B cell (primary cell): ENCODE measurements at places on chromosomes 7 and 10.

DNA sequence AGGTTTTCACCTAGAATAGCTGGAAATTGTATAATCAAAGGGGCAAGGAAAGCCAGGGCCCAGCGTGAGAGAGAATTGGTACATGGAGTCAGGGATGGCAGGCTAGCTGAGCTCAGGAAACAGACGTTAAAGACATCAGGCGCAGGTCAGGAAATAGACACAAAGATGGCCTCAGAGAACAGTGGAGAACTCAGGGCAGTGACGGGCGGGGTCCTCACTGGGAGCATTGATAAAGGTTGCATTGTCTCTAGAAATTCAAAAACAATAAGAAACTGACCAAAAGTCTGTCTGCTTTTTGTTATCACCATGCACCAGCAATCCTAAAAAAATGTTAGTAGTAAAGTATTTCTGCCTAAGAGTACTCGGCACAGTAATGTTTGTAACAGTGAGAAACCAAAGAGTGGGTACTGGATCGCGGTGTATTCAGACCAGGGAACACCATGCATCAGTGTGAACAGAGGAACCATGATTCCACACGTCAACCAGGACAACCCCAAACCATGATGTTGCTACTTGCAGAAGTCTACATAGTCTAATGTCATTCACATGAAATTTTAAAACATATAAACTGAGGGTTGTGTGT, 81.9 kb upstream of the AUTS2 start:
- DNase-seq, result no peak

- DNase-seq, result no peak
Measured at GRCh38 chr10:100364735-100365391, 17.8 kb downstream of the SCD start.

DNA sequence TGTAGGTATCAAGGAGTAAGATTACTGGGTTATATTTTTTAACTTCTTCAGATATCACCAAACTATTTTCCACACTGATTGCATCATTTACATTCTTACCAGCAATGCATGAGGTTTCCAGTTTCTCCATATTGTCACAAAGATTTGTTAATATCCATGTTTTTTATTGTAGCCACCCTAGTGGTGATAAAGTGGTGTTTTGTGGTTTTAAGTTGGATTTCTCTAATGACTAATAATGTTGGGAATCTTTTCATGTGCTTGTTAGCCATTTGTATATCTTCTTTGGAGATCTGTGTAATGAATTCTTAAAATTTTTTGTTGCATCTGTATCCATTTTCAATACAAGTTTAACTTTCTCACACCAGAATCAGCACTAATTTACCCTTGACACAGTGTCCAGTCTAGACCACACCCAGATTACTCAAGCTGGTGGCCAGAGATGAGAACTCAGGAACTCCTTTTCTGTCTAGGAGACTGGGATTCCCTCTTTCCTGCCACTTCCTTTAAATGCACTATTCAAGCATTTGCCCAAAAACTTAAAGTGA, 67.0 kb upstream of the PLXDC2 start:
- DNase-seq, result no peak

- no peak for DNase-seq
Measured at GRCh38 chr10:85513436-85513835, 853.2 kb downstream of the GRID1 start.

DNA sequence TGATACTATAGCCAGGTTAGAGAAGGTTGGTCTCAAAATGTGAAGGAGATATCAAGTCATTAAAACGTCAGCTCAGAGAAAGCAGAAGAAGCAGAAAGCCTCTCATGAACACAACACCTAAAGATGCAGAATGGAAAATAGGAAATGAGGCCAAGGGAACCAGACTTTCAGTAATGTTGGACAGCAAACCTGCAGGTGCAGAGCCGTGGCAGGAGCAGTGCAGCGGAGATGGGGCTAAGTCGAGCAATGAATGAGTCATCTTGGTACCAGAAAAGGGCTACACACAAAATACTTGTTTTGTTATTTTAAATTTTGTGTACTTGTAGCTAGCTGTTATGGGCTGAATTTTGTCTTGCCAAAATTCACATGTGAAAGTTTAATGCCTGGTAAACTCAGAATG, 479.6 kb upstream of the POM121L12 start:
- no peak for DNase-seq

- no peak for DNase-seq
Measured at GRCh38 chr10:5694573-5694972, 9.9 kb downstream of the TASOR2 start.

- no peak for DNase-seq
Measured at GRCh38 chr7:71769326-71769725, 637.4 kb downstream of the GALNT17 start.

- DNase-seq, result no peak
Measured at GRCh38 chr10:78332657-78333056, 299.0 kb downstream of the RPS24 start.

GRCh38 chr7:108805808-108806397, 236.2 kb downstream of the DNAJB9 start:
- DNase-seq, result no peak

- DNase-seq, result no peak
Measured at GRCh38 chr10:130354573-130354954, 218.4 kb downstream of the GLRX3 start.

GRCh38 chr7:1941464-1942242, 271.6 kb downstream of the ELFN1 start:
- no peak for DNase-seq

DNA sequence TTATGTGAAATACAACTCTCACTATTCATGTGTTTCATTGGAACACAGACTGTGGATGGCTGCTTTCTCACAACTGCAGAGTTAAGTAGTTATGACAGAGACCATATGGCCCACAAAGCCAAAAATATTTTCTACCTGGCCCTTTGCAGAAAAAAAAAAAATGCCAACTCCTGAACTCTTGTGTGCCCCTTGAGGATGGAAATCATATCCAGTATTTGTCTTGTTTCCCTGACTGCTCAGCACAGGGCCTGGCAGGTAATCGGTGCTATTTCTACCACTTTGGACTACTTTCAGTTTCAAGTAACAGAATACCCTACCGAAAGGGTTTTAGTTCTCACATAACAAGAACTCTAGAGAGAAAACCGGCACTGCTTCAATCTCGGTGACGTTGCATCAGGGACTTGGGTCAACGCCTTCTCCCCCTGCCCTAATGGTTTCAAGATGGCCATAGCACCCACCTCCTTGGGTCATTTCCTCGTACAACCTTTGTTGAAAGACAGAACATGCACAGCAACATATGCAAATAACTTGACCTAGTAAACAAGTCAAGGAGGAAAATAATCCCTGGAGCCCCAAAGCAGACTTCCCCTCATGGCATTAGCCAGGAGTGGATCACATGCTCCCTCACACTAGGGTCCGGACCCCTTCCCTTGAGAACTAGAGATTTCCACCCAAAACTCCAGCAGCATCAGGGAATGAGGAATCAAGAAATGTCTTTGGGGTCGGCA, 11.8 kb upstream of the GPNMB start:
- peak; percentile 28 for DNase-seq

- DNase-seq, result no peak
Measured at GRCh38 chr7:27134392-27134791, 3.8 kb upstream of the HOXA4 start.

GRCh38 chr10:98302741-98303365, 34.9 kb upstream of the LOXL4 start:
- no peak for DNase-seq

DNA sequence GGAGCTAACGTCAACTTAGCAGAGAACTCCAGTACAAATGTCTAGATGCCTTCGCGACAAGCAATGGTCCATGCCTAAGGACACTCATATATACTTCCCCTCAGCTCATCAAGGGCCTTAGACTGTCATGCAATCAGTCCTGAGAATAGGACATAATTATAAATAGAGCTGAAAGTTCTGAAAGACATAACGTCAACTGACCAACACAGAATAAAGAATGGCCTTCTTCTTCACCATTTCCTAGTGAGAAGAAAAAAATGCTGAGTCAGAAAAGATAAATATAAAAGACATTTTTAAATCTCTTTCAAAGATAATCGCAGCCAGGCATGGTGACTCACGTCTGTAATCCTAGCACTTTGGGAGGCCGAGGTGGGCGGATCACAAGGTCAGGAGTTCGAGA, 83.2 kb downstream of the ARMH3 start:
- DNase-seq, result no peak

DNA sequence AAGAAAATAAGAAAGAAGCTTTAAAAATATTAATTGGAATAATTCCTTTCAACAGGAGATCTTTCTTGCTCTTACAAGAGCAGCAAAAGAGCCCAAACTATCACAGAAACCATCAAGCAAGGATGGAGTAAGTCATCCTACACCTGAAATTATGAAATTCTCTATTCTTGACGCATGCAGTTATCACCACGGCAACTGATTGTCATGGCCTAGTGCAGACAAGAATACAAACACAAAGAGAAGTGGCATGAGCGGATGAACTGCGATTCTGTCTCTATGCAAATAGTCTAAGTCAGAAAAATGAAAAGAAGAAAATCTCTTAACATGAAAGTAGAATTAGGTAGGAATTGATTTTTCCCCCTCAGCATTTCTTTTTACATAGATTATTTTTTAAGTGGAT, 54.8 kb upstream of the SLC35B4 start:
- no peak for DNase-seq

DNA sequence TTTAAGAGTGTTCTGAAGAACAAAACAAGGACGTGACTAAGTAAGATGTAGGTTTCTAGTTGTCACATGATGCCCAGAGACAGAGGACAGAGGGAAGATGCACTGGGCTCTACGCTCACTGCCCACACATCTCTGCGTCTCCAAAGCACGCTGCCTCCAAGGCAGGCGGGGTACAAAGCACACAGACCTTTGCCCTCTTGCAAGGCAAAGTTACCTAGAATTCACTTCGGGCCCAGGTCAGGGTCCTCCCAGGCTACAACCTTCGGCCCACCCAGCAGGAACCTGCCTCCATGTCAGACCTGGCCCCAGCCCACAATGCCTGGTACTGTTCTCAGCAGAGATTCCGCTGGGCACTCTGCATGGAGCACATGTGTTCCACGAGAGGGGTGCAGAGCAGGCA, 26.5 kb downstream of the GRB10 start:
- DNase-seq, result no peak

DNA sequence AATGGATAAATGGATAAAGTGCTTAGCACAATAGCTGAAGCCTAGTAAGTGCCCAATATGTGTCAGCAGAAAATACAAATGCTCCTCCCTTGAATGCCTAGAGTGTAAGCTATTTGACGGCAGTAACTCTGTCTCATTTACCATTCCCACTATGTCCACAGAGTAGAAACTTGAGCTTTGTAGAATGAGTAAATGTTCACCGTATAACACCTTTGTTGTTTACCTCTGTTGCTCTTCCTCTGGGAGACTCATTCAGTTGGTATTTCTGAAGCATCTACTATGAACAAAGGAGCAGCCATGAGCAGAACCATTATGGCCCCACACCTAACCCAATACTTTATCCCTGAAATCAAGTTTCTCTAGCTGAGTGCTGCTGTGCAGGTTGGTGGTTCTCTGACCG, 8.4 kb upstream of the SLC16A12 start:
- DNase-seq, result no peak

GRCh38 chr7:30413864-30414263, 64.7 kb downstream of the NOD1 start:
- no peak for DNase-seq

- no peak for DNase-seq
Measured at GRCh38 chr7:132246591-132246990, 329.7 kb downstream of the PLXNA4 start.
